ENCODE measurements at places on chromosomes 2 and 18.

DNA sequence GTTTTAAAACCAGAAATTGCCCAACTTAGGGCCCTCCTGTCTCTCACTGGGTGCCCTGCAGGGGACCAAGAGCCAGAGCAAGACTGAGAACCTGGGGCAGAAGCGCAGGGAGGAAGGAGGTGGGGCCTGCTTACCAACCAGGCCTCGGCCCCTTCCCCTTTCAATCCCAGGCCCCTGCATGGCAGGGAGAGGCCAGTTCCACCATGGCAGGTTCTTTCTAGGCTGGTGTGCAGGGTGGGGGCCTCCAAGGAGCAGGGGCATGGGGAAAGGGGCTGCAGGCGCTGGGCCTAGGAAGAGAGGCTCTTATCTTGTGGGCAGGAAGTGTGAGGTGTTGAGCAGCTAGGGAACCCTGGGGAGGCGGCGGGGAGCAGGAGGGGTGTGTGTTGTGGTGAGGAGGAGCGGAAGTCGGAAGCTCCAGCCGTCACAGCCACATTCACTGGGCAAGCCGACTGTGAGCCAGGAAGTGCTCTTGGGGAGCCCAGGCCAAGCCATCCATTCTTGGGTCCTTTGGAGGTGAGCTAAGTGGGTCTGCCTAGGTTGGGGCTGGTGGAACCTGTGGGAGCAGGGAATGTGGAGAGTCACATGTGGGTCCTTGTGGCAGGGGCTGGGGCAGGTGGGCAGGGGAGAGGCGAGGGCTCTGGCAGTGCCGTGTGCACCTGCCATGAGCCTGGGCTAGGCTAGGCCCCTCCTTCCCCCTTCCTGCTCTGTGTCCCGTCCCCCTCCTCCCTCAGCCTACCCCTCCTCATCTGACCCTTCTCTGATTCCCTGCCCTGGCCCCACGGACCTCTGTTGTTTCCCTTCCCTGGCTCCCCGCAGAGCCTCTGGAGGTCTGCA is at the start of gene PSD4:
TSS of gene PSD4 (plus strand) at position 430 of the 834 bp plus-strand sequence. CDS start 8,486 bp downstream, outside the sequence.
- peak; percentile 77 for DNase-seq

DNA sequence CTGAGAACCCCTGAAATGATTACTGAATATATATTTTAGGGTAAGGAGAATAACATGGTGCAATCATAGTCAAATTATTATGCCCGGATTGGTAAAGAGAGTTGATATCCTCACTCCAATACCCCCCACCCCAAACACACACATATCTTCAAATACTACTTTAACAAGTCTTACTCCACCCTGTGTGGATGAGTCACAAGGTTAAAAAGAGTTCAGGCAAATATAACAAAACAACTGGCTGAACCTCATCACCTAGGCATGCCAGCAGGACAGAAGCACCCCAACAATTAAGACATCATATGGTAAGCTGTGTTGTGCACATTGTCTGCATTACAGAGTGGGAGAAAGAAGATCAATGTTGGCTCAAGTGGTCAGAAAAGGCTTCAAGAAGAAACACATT is 857.4 kb downstream of the TDRD15 start:
- no peak for DNase-seq

DNA sequence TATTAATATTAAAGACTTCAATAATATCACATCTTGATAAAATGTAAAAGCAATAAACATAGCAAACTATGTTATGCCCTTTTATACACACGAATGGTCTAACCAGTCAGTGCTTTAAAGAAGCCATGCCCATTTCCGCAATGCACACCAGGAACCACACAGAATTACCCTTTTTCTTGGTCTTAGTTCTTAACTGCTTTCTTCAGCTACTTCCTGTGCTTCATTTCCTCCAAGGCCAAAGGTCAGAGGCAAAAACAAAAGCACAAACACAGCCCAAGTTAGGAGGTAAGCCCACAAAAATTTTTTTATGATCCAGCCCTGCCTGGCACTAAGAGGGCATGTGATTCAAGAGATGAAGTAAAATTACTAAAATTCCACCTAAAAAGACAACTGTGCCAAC is 267.2 kb downstream of the FBXO15 start:
- DNase-seq, result no peak

DNA sequence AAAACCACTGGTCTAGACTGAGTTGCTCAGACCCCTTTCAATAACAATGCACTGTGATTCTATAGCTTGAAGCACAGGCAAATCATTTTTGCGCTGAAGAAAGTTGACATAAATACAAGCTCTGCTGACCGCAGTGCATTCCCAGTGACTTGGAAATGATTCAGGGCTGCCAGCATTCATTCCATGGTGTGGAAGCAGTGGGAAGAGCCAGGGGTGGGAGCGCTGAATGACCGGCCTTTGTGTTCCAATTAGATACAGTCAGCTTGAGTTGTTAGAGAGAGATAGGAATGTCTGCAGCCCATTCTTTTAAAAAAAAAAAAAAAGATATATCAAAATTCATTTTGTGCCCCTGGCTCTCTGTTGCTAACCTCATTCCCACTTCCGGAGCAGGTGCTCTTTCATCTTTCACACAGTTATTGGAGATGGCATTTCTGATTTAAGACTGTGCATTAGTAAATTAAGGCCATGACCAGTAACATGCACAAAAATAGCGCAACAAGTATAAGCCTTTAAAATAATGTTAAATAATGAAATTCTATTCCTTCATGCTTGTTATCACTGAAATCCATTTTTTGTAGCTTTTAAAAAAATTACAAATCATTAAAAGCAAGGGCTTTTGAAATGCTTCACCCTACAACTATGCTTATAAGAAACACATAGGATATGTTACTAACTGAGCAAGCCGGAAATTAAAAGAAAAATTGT is 59.4 kb upstream of the CTLA4 start:
- no peak for DNase-seq

DNA sequence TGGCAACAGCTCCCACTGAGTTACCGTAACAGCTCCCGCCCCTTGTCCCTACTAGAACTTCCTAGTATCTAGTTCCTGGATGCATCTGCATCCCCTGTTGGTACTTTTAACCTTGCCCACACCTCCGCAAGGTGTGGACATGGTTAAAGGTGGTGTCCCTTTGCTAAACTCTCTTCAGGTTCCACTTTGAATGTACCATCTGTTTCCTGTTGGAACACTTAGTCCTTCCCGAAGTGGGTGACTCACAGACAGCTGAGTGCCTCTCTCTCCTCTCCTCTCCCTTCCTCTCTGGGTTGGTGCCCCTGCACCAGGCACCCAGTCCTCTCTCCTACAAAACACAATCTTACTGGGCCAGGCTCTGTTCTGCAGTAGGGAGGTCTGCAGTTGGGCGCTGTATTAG is 19.6 kb upstream of the REL start:
- DNase-seq, result no peak

DNA sequence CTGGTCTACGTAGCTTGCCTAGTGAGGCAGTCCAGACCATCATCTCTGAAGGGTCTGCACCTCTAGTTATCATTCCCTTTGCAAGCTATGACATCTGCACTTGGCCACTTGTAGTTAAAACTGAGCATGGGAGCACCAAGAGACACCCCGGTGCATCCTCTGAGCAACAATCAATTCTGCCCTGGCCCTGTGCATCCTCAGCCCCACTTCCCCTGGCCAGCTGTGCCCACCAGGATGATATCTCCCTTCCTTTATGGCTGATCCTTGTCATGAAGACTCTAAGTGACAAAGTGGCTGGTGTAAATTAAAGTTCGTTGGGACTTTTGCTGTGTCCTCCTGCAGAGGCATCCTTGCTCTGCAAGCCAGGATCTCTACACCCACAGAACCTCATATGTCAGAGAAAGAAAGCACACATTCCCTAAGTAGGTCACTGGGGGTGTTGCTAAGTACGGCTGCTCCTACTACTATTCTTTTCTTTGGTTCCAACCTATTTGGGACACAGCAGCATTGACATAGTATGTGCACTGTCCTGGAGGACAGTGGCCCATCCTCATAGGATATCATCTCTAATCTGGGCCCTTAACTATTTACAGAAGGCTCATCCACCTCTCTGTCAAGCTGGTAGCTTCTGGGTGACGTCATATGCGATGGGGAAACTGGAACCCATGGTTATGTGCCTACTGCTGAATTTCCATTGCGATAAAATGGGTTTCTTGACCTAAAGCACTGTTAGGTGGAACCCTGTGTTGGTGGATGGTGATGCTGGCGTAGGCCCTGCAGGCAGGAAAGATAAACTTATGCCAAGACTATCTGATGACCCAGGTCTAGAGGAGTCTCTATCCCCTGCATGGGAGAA is 384.3 kb upstream of the ID2 start:
- no peak for DNase-seq

DNA sequence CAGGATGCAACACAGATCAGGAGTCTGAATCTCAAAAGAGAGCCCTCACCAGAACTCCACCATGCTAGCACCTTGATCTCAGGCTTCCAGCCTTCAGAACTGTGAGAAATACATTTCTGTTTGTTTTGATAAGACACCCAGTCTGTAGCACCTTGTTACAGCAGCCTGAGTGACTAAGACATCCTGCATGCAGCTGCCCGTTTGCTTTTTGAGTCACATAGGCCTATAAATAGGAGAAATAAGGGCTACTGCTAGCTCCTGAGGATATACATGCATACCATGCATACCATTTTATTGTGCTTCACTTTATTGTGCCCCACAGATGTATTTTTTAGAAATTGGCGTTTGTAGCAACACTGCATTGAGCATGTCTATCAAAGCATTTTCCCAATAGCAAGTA is 337.8 kb downstream of the CDH2 start:
- DNase-seq, result no peak

- no peak for DNase-seq
These were observed 59.0 kb downstream of the RASGRP3 start for GRCh38 chr2:33535421-33535820.

DNA sequence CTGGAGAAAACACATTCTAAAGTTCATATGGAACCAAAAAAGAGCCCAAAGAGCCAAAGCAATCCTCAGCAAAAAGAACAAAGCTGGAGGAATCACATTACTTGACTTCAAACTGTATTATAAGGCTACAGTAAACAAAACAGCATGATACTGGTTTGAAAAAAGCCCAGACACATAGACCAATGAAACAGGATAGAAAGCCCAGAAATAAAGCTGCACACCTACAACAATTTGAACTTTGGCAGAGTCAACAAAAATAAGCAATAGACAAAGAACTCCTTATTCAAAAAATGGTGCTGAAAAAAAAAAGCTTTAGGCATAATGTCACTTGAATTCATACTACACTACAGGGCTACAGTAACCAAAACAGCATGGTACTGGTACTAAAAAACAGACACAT is 289.6 kb downstream of the NR4A2 start:
- no peak for DNase-seq

- no peak for DNase-seq
These were observed 246.8 kb downstream of the TMEM182 start for GRCh38 chr2:103008586-103008985.

DNA sequence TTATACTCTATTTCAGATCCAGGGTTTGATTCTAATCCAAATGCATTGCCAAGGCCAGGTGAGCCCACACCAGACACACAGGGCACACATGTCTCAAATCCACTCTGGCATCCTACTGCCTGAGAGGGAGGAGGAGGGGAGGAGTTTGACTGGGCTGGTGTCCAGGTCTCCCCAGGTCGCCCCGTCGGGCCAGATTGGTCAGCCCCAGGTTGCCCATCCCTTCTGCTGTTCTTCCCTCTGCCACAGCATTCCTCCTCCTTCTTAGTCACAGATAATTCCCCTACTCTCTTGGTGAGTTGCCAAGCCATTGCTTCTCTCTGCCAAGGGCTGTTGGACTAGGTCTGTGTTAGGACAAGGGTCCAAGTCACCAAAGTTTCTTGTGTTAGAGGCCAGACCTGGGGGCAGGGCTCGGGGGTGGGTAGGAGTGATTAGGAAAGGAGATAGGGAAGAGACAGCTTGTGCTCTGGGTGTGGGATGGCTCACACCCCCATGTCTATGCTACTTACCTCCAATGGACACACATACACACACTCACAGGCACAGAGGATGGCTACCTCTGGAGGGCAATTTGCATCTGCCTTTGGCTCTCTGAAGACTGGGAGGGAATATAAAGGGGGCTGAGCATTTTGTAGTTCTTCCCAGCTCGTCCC is 2.5 kb upstream of the EGR4 start:
- DNase-seq, result no peak

GRCh38 chr2:201223089-201224073 is 37.0 kb upstream of the CASP8 start:
- DNase-seq, result no peak

DNA sequence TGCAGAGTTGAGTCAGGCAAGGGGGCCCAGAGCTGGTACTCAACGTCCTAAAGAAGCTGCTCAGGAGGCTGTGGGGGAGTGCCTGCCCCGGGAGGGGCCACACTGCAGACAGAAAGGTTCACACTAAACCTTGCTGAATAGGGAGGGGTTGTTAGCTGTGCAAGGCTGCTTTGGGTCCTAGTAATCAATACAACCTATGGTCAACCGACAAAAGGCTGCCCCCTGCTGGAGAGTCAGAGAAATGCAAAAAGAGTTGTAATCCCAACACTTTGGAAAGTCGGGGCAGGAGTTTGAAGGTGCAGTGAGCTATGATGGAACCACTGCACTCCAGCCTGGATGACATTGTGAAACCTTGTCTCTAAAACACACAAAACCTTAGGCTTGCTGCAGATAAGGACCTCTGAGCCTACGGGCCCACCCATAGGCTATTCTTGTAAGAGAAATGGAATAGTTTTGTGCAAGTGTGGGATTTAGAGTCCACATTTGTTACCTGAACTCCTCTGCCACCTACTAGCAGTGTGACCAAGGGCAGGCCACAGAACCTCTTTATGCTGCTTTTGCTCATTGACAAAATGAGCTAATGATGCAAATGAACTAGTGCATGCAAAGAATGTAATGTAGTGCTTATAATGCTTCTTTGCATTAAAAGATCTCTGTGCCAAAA is 81.5 kb downstream of the PRPF40A start:
- DNase-seq, result peak; percentile 13

DNA sequence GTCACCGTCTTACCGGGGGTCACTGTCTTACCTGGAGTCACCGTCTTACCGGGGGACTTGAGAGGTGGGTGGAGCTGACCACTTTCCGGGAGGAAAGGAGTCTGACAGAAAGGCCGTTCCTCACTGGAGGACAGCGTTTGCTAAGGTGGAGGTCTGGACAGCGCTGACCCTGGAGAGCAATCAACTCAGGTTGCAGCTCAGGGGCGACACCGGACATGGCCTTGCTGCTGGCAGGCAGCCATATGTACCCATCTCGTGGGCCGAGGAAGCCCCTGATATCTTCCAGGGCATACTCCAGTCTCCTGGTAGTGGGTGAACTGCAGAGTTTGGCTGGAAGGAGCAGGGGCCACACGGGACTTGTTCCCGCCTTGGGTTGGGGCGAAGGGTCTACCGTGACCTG is 234.6 kb upstream of the MYT1L start:
- DNase-seq, result no peak

DNA sequence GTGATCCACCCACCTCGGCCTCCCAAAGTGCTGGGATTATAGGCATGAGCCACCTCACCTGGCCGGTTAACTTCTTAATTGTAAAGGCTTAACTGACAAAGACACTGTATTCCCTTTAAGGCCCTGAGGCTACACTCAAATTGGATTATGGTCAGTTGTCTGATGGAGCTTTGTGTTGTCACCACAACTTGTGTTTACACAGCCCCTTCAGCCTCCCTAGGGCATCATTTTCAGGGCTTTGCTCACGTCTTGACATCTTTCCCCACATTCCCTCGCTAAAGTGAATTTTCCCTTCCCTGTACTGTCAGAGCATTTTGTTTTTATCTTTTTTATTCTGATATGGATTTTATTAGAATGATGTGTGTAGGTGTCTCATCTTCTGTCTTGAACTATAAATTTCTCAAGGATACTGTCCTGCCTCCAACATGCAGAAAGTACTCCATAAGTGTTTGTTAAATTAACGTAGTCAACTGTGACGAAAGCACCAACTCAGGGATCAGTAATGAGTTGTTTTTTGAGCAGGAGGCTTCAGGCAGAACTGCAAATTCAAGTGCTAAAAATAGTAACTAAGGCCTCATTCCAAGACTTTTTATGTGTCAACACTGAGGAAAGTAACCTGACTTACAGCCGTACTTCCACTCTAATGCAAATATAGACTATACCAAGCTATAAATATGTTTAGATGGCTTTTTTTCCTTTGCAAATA is 77.1 kb upstream of the NARS1 start:
- no peak for DNase-seq
